ENCODE measurements at places on chromosomes 2 and 18.

- no peak for DNase-seq
Measured at GRCh38 chr2:9335322-9335832, 88.0 kb downstream of the ITGB1BP1 start.

DNA sequence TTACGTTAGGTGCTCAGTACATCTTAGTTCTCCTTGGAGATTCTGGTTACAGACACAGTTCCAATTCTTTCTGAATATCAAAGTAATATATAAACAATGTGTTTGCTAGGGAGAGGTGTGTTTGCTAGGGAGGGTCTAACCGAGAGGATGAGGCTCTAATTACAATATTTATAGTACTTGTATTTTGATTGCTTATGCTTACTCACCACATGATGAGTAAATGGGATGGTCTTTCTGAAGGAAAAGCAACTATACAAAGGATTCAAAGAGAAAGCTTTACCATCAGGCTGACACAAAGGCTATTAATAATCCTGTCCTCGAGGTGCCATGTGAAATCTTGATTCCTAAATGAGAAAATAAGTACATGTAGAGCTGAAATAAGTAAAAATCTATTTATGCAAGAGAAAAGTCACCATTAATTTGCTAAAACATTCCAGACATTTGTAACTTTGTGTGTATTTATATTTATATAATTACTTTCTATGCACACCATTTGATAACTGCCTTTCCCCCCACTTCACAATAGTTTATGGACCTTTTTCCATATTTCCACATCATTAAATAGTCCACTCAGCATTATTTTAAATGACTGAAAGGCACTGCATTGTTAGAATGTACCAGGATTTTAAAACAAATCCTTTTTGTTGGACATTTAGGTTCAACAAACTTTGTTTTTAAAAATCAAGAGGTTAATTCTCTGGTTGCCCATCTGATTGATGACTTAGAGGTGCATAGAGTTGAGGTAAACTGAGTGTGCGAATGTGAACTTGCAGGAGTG lies 94.5 kb upstream of the FN1 start:
- no peak for DNase-seq

DNA sequence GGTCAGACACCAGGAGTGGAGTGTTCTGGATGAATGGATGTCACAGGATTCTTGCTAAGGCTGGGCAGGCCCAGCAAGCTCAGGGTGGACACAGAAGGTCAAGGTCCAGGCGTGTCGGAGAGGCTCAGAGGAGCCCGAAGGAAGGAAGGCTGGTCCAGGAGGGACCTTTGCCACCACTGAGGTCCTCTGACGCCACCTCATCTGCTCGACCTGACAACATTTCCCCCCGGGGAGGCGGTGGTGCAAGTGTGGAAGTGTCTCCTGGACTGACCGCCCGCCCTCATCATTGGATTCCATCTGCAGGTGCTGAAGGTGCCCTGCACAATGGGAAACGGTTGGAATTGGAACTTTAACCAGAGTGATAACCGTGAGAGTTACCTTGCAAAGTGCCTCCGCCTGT lies 124.6 kb downstream of the RTP5 start:
- DNase-seq: no peak

DNA sequence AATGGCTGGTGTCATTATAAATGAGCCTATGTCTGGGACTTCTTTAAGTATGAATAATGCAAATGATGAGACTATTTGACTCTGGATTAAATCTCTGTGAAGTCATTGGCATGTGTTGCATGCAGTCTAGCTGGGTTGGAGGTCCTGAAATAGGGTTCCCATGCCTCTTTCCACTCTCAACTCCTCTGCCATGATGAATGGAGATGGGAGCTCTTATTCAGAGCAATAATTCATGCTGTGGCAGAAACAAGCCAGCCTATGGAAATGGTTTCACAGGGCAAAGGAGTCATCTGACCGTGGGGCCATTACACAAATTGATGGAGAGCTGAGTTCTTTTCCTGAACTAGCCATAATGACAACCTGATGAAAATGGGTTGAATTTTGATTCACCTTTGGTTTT lies 15.5 kb upstream of the CCDC195 start:
- DNase-seq: no peak

GRCh38 chr18:38695559-38696280 lies 1130.1 kb upstream of the CELF4 start:
- DNase-seq: no peak
